NCI-H1694 (cell line): ENCODE measurements at places on chromosomes 6 and 20.

- DNase-seq = no peak
These were observed 106.0 kb downstream of the FOXO3 start for GRCh38 chr6:108666656-108667260.

DNA sequence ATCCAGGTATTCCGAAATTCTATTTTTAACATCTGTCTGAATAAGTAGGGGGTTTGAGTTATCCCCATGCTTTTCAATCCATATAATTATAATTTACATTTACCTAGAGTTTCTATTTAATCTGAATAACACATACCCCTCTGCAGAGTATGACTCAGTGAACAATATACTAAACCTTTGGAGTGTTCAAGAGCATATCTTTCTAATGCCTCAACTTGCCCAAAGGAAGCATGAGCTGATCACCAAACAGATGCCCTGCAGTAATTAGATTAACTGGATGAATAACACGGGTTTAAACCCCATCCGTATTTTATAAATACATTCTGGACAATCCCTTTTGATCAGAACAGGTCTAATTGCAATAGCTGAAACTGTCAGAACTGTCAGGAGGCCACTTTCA is 897.1 kb downstream of the TFAP2A start:
- no peak for DNase-seq

DNA sequence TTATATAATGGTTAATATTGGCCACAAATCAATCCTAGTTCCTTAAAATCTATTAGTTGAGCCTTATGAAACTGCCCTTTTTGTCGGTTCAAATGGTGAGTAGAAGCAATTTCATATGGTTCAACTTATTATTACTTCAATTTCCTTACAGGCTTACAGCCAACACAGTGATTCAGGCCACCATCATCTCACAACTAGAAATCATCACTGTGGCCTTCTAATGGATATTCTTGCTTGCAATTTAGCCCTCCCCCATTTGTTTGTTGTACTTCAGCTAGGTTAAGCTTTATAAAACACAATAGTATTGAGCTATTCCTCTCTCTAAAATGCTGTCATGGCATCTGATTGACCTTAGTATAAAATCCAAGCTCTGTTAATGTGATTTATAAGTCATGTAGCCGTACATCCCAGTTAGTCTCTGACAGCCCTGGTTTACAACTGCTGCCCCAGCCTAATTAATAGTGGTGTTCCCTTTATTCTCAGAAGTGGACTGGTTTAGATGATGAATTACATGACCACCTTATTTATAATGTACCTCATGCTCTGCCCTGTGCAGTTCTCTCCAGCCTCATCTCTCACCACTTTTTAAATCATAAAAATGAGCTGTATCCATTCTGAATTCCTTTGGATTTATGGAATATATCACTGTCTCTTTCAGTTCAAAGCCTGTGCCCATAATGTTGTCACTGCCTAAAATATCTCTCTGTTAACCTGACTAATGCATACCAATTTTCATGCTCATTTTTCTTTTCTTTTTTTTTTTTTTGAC is 36.7 kb downstream of the LAMA2 start:
- DNase-seq = no peak

DNA sequence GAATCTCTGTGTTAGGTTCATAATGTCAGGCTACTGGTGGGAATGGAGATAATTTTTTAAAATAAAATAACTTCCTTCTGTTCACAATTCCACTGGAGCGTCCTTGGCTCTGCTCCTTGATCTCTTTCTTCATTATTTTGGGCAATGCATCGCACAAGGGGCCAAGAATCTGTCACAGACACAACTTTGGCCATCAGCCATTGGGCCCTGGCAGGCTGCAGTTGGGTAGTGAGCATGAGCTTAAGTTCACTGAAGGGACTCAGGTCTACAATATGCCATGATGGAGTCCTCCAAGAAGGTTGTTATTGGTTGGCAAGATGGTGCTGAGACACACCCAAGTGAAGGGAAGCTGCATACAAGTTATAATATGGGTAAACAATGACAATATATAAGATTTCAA is 40.0 kb downstream of the CYP39A1 start:
- no peak for DNase-seq

DNA sequence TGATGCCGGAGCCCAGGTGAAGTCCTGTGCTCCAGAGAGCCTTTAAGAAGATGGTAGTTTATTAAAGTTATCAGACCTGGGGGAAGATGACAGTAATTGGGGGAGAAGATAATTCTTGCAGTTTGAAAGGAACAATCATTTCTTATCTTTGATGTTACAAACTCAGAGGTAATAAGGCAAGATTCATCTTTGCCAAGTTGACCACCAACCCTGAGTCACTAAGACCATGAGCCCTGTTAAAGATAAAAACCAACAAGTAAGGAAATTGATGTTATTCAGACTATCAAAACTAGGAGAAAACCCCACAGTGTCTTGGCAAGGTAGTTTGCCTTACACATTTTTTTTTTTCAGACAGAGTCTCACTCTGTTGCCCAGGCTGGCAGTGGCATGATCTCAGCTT is 73.1 kb downstream of the MKKS start:
- DNase-seq = no peak

GRCh38 chr6:157096522-157096921 is 226.8 kb downstream of the TMEM242 start:
- DNase-seq = no peak

- DNase-seq = no peak
These were observed 193.4 kb downstream of the BACH2 start for GRCh38 chr6:90103056-90103800.

DNA sequence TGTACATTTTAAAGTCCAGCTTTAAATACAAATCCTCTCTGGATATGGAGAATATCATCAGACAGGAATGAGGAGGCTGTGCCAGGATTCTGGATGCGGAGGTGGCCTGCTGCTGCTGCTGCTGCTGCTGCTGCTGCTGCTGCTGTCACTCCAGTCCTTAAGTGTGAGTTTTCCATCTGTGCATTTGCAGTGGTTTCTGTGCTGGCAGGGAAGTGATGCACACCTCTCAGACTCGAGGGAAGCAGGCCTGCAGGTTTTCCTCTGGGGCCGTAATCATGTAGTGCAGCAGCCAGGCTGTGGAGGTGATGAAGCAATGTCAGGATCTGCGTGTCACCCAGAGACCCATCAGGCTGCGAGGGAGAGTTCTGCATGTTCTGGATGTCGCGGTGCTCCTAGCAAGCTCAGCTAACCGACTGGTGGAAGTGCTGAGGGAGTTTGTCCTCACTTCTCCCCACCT is 32.0 kb downstream of the CFAP61 start:
- peak; percentile 33 for DNase-seq

- DNase-seq = peak; percentile 66
These were observed 29.2 kb upstream of the SSR1 start for GRCh38 chr6:7341989-7342742.

- no peak for DNase-seq
These were observed 382.1 kb upstream of the TSHZ2 start for GRCh38 chr20:52590100-52590499.

GRCh38 chr6:116866281-116866871 is 10.7 kb upstream of the RFX6 start:
- no peak for DNase-seq

DNA sequence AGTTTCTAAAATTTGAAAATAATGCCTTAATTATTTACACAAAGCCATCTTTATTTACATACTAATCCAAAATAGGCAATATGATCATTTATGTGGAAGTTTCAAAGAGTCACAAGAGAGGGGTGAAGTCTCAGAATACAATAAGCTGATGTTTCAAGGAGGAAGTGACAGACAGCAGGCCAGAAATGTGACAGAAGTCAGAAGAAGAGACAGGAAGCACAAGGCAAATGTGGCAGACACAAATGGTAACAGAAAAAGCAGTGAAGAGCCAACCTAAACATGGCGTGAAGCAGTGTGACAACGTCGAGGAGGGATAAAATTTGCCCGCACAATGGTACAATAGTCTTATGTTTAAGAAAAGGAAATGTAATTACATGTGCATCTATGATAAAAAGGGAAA is 59.8 kb downstream of the SHPRH start:
- no peak for DNase-seq

DNA sequence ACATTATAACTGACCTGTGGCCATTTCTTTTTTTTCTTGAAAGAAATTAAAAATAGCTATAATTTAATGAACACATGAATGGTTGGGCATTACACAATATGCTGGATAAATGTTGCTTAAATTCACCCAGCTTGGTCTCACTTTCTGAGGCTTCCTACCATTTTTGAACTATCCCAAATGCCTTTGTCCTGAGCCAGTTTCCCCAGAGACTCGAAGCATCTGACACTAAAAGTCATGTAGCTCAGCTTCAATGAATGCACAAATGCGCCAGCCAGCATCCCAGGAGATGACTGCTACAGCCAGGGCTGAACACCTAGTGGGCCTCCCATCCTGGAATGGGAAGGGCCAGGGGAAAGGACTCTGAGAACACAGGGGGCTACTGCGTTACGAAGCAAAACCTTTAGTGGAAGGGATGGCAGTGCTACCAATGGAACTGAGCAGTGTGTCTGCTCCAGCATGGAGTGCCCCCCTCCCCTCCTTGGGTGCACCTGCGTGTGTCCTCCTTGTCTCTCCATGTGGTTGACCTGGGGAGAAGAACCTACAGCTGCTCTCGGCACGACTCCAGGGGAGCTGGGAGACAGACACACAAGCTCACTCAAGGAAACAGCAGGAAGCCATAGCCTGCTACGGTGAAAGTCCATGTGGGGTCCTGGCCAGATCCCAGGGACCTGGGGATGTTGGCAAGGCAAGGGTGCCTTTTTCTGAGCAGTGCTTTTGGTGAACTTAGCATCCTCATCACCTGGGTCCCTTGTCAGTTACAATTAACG is 60.9 kb downstream of the IRF4 start:
- no peak for DNase-seq

DNA sequence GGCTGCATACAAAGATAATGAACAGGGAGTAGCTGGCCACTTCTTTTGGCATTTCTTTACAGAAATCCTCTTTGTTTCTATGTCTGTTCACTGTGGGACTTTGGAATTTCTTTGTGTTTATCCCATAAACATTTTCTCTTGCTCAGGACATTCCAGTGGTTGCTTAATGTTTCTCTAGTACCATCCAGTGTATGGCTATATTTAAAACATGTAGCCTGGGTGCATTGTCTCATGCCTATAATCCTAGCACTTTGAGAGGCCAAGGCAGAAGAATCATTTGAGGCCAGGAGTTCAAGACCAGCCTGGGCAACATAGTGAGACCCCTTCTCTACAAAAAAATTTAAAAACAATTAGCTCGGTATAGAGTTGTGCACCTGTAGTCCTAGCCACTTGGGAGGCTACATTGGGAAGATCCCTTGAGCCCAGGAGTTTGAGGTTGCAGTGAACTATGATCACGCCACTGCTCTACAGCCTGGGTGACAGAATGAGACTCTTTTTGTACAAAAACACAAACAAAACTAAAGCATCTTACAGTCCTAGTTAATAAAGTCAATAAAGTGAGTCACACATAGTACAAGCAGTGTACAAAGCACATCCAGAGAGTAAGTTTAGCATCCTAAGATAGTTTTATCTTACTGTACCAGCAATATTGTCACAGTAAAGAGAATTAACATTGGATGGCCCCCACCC is 63.3 kb downstream of the ZFAND3 start:
- no peak for DNase-seq

- DNase-seq = no peak
These were observed 40.0 kb downstream of the KATNA1 start for GRCh38 chr6:149608381-149608982.

DNA sequence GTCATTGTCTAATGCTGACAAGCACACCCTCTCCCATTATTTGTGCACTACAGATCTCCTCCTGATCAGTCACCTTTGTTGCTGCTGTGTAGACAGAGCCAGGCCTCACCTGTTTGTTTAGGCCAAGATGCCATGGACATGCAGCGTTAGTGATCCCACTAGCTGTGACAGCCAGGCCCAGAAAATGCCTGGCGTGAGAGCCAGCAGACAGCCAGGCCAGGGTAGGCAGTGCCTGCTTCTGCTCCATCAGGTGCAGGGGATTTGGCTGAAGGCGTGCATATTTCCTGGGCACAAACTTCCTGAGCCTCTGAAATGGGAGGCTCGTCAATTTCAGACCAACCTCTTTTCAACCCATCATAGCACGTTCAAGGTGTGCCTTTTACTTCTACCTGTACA is 27.3 kb downstream of the MANBAL start:
- no peak for DNase-seq

- no peak for DNase-seq
These were observed 44.6 kb downstream of the TOX2 start for GRCh38 chr20:43959079-43959919.

DNA sequence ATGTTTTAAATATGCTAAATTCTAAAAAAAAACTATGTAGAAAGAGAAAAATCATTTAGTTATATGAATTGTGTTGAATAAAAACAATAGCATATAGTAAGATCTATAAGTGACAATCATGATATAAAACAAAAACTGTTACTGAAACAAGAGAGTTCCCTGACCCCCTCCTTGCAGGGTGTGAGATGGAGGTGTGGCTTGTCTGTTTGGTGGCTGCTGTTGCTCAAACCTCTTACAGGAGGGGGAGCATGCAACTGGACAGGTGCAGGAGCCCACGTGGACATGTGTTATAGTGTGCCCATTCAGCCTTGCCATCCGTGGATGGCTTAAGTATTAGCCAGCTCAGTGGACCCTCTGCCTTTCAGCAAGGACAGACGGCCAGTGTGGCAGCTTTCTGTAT is 206.7 kb downstream of the MOXD1 start:
- DNase-seq = no peak

DNA sequence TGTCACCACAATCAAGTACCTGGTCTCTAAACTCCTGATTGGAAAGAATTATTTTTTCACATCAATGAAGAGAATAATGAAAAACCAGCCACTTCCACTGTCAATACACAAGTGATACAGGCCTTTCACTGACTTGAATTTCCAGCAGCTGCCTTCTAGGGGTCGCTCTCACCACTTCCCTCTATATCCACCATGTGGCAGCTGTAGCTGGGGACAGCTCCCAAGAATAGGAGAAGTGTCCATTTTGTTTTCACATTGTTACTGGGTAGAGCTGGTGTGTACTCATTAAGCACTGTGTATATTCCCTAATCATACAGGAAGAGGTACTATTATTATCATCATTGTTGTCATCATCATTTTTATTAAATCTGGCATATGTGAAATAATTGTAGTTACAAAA is 438.4 kb upstream of the SPTLC3 start:
- peak; percentile 58 for DNase-seq

DNA sequence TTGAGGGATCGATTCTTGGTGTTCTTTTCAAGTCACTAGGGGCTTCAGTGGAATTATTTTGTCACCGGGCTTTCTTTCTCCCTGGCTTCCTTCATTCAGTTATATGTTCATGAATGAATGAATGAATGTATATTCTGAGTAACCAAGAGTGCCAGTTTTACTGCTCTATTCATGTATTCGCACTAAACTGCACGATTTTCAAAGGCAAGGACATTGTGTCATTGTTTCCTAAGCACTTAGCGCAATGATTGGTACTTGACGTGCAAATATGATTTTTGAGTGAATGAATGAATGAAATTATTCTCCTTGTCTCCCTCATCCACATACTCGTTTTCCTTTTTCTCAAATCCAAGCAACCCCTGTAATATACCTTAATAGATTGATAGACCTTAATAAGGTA is 822 bp downstream of the AFG1L start:
- DNase-seq = no peak
